ENCODE measurements at places on chromosomes 5 and 9.

DNA sequence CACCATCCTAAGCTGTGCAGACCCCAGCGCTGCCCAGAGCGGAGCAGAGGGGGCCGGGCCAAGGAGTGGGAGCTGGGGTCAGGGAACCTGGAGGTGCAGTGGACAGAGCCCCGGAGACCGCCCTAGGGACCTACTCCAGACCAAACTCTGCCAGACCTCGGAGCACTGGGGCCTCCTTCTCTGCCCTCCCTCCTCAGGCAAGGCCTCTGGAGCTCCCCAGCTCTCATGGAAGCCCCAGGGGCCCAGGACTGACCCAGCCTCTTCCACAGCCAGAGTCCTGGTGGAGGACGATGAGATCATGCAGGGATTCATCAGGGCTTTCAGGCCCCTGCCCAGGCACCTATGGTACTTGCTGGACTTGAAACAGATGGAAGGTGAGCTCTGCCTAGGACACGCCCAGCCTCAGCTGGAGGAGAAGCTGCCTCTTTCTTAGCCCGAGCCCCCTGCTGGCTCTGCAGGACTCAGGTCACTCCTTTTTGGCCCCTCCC, 3.6 kb downstream of the PAEP start:
- no peak for DNase-seq

- DNase-seq, result no peak
Measured at GRCh38 chr9:19498015-19498414, 89.2 kb downstream of the ACER2 start.

DNA sequence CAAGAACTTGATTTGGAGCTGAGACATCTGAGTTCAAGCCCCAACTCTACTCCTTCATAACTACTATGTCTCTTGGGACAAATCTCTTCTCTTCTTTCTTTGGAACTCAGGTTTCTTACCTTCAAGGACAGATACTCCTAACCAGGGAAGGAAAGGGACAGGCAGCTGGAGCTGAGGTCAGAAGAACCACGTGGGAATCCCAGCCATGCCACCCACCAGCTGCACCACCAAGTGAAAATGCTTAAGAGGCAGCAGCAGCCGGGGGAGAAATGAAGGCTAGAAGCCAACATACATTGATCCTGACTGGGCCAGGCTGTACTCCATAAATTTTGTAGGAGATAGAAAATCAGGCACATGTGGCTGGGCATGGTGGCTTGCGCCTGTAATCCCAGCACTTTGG, 9.6 kb upstream of the OR5C1 start:
- DNase-seq, result no peak

DNA sequence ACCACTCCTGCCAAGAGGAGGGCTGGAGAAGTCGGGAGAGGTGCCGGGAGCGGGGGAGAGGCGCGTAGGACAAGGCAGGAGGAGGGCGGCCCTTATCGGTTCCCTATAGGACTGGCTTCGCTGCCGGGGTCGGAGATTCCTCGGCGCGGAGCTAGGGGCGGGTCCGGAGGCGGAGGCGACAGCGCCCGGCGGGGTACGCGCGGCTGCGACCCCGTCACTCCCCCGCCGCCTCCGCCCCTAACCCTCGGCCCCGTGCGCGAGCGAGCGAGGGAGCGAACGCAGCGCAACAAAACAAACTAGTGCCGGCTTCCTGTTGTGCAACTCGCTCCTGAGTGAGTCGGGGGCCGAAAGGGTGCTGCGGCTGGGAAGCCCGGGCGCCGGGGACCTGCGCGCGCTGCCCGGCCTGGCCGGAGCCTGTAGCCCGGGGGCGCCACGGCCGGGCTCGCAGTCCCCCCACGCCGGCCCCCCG, 2.0 kb downstream of the GLIS3 start:
- no peak for DNase-seq

GRCh38 chr5:79236970-79237739, 1.2 kb downstream of the JMY start:
- DNase-seq, result peak; percentile 1

DNA sequence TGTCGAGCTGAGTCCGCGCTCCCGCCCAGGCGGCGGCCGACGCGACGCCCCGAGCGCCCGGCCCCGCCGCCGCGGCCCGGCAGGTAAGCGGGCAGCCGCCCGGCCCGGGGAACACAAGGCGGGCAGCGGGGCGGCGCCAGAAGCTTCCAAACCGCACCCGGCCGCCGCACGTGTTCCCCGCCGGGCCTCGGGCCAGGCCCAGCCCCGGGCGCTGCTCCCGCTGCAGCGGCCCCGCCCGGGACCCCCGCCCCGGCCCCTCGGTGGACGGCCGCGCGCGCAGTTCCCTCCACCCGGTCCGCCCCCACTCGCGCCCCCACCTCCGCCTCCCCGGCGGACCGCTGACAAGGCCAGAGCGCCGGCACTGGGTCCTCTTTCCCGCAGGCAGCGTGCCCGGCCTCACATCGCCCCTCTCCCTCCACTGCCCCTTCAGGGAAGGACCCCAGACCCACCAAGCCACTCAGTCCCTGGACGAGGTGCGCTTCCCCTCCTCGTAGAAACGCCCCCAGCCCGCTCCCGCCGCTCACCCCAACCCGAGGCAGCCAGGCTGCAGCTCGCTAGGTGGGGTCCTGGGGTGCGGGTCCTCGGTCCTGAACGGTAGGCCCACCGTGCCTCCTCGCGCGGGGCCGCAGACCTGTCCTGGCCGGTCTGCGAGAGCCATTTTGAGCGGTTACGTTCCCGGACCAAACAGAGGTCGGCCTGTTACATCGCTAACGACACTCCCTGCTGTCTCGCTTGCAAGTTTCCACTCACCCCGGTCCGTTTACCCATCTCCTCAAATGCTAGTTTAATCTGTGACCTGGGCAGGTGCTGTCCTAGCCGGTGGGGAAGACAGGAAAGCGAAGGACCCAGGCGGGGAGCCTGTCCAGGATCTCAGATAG, 475 bp downstream of the WDR5 start:
- DNase-seq, result no peak

DNA sequence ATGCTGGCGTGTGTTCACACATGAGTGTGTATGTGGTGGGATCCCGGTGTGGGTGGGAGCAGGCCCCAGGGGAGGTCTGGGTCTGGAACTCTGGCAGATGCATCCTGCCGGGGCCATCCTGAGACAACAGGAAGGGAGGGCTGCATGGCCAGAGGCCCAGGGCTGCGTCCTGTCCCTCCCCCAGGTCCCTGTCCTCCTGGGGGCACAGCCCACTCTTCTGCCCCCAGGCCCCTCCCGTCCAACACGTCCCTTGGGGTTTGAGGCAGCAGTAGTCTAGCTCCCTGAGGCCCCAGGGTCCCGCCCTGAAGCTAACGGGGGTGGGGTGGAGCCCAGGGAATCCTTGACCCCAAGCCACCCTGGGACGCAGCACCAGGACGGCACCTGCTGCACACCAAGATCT, 16.6 kb downstream of the FLT4 start:
- no peak for DNase-seq

DNA sequence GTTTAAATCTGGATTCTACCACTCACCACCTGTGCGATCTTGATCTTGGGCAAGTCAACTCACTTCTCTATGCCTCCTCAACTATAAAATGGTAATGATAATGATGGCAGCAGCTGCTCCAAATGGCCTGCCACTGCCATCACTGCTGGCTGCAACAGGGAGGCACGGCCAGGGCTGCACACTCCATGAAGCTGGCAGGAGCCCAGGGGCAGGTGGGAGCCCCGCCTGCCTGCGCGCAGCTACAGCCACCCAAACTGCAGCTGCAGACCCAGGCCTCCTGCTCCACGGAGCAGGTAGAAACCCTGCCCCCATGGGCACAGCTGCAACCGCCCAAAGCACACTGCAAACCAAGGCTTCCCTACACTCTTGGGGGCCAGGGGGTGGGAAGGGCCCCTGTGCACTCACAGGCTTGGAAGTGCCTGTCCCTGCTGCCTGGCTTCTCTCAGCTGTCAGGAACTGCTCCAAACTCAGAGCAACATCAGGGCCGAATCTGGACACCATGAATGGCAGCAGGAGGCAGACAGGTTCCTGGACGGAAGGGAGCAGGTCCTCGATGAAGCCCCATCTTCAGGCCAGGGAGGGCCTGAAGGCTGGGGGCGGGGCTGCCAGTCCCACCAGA, 57.6 kb downstream of the PRELID2 start:
- DNase-seq, result no peak

GRCh38 chr5:152372875-152373274, 32.2 kb downstream of the NMUR2 start:
- no peak for DNase-seq

GRCh38 chr5:164233791-164234190, 728.4 kb downstream of the MAT2B start:
- no peak for DNase-seq

- no peak for DNase-seq
Measured at GRCh38 chr5:115487168-115487567, 57.4 kb downstream of the FEM1C start.

DNA sequence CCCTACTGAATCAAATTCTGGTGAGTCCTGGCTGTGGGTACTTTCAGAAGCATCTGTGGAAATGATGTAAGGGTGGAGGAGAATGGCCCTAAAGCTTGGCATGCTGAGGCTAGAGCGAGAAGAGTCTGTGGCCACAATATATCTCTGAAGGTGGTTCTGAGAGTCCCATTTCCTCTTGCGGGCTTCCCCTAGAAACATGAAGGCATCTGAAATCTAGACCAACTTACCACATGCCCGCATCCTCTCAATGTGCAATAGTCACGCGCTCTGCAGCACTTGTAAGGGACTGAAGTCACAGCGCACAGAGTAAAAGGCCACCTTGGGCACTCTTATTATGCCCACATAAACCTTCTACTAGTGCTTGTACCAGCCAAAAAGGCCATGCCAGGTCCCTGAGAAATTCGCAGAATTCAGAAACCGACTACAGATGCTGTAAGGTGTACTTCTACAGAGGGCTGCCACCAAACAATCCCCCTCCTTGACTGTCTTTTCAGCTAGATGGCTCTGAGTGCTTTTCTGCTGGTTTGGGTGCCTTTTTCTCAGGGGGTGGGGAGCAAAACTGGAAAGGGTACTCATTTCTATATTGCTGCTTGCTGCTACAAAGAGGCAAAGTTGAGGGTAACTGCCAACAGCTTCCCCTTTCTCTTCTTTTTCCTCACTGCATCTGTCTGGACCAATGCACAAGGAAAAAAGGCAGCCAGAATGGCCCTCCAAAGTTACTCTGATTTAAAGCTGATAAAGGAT, 107.3 kb downstream of the ZDHHC21 start:
- DNase-seq, result no peak

GRCh38 chr9:87353301-87353700, 144.4 kb upstream of the DAPK1 start:
- DNase-seq, result no peak

GRCh38 chr9:88534456-88535225, at the start of gene NXNL2:
Gene NXNL2, plus strand, starts transcription at chr9:88535178. Its CDS starts 257 bp downstream, at chr9:88535435.
- DNase-seq, result no peak

DNA sequence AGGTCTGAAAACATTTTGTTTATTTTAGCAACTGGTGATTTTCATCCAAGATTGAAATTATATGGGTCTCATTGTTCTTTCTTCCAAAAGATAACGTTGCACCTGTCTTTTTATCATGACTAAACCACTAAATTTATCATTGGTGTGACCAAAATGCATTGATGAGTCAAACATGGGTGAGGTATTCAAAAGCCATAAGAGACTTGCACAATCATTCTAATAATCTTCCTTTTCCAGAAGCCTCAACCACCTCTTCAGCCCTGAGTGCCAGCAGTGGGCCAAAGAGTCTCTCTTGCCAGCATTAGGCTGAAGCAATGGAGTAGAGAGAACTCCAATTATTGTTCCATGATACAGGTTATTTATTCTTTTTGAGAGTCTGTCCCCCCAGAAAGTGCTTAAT, 198.9 kb downstream of the LURAP1L start:
- no peak for DNase-seq

DNA sequence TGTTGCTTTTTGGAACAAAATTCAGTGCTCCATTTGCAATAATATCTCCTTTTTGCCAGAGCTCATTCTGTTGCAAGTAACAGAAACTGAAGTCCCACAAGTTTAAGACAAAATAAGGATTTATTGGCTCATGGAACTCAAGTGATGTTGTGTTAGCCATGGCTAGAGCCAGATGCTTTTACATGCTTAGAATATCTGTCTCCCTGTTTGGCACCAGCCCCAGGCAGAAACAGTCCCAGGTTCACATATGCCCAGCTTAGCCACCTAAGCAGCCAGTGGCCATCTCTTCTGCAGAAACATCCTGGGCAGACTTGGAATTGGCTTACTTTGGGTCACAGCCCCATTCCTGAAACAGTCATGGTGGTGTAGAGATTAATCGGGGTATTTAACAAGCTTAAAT, 540.9 kb upstream of the SGCD start:
- no peak for DNase-seq

GRCh38 chr5:122972877-122973276, 63.6 kb downstream of the PPIC start:
- DNase-seq, result no peak

GRCh38 chr5:53411388-53411787, 69.0 kb upstream of the FST start:
- DNase-seq, result no peak

DNA sequence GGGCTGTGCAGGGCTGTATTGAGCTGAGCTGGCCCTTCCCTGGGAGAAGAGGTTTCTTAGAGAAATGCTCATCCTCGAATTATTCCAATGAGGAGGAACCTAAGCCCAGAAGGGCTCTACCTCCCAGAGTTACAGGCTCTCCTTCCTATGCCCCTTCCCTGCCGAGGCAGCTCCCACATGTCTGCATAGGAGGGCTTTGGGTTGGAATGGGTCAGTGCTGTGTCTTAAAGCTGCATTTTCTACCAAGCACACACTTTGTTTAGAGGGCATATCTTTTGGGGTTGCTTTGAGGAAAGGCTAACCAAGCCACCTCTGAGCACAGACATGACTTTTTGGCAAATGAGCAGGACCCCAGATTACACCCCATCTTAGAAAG, 9.1 kb downstream of the NEK6 start:
- no peak for DNase-seq

GRCh38 chr9:110619831-110620230, 40.3 kb upstream of the SVEP1 start:
- no peak for DNase-seq

DNA sequence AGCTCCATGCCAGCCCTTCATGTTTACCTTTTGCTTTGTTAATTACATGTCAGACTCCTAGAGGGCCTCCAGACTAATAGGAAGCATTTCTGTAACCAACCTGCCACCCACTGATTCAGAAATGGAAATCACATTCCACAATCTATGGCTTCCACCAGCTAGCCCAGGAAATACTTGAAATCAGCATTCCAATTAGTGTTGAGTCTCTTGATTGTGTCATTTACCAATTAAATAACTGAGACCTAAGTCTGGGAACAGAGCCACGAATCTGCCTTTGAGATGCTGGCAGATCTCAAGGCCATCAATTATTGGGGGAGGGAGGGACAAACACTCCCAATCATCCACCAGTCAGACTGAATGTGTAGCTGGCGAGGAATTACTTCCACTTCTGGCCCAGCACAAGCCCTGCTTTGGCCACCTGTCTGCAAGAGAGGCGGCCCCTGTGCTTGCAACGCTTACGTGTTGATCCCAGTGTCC, 27.4 kb upstream of the SAP30L start:
- DNase-seq, result no peak

GRCh38 chr9:125969462-125969861, 222.3 kb downstream of the PBX3 start:
- DNase-seq, result no peak

GRCh38 chr5:139138809-139139208, 59.4 kb downstream of the SIL1 start:
- peak; percentile 63 for DNase-seq

- no peak for DNase-seq
Measured at GRCh38 chr5:35785601-35786085, 71.0 kb upstream of the IL7R start.

GRCh38 chr5:100902440-100903038, 543 bp downstream of the ST8SIA4 start:
- no peak for DNase-seq

Data from NCI-H2107 (cell line).